ENCODE measurements at places on chromosomes 1 and 21.

DNA sequence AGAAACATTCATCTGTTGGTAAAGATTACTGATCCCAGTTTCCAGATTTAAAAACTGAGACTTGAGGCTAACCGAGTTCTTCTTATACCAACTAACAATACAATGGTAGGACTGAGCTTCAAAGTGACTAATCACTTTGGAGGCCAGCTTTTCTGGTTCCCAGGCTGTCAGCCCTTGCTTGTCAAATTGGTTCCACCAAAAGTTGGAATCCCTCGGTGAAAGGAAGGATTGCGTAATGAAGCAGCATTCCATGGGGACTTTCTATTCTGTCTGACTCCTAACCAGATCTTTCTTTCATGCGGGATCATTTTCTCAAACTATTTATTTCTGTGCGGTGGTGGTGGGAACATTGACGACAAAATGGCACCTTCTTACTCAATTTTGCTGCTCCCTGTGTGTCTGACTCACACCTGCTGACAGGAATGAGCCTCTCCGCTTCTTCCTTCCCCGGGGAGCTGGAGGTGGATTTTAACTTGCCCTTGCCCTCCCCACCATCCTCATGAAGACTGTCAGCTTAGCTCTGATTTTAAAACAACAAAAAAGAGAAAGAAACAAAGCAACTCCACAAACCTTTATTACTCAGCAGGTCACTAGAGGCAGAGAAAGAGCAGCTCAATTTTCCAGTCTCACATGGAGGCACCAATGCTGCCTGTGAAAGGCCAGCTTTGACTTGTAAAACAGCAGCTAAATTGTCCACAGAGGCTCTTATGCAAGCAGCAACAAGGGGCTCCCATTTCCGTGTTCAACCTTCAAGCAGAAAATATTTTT lies 32.9 kb upstream of the RASAL2 start:
- peak; percentile 76 for DNase-seq

GRCh38 chr21:34279285-34279684 lies 84.5 kb upstream of the KCNE2 start:
- DNase-seq, result no peak

- no peak for DNase-seq
Observed at GRCh38 chr1:47198214-47198613, 8.4 kb upstream of the PDZK1IP1 start.

DNA sequence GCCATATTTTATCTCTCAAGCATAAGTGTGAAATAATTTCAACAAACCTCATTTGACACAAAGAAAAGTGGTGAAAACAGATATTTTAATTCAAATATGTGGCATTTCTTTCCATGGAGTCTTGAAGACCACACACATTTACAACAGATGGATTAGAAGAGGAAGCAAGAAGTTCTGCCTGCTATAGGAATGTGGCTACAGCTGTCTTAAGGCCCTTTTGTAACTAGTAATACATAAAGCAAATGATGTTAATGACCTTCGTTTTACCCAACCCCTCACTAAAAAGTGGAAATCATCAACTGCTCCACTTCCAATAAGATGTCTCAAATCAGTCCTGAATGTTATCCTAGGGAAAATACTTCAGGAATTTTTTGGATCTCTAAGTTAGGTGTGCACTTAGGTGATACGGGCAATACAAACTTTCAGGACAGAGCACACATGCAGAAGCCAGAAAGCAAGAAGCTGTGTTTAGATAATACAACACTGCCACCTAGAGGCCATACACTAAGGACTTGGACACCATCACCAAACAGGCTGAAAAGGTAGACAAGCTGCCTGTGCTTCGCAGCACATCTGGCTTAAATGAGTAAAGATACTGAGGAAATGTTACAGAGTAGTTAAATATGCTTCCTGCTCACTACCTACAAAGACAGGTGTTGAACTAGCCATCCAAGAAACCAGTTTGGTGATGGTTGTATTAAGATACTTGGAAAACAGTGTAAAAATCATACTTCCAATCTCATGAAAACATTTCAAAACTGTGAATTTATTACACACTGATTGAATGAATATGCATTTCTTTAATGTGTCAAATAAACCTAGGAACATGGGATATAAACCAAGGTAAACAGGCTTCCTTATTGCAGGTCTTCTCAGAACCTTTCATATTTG lies 24.4 kb downstream of the RRAGC start:
- peak; percentile 84 for DNase-seq

DNA sequence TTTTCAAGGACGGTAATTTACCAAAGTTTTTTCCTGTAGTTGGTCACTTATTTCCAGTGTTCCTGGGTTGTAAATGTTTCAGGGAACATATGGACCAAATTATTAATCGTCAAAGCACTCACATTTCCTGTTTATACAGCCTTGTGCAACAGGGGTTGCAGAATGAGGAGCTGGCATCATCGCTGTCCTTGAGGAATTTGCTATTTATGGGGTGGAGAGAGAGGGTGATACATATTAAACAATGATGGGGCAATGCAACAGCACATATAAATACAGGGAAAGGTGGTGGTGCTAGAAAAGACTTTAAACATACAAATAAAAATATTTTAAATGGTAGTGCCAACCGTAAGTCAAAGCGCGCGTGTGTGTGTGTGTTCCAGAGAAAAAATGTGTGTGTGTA lies 369.8 kb downstream of the NPHP4 start:
- no peak for DNase-seq

GRCh38 chr21:45580181-45580575 lies 37.9 kb upstream of the SLC19A1 start:
- DNase-seq, result no peak

DNA sequence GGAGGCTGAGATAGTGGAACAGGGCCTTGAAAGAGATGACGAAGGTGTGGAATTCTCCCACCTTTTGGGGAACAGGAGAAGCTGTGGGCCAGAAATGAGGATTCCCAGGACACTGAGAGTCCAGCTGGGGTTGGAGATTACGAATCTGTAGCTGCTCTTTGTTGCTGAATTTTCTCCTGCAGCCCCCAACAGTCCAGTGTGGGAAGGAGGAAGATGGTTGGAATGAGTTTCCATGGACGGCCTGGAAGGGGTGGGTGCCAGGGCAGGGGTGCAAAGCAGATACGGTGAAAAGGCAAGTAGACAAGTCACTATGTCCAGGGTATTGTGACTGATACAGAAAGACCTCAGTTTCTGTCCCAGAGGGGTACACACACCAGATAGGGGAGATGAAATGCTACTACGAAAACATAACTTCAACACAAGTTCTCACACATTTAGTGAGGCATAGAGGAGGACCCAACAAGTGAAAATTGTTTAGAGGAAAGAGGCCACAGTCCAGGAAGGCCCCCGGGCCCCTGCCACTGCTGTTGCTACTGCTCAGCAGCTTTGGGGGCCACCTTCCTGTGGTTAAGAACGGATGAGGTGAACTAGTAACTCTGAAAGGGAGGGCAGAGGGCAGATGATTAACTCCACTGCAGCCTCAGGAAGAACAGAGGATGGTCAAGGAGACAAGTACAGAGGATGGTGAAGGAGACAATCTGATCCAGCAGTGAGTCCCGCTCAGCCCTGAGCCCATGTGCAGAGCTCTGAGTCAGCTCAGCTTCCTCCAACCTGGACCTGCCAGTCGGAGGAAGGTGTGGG lies 7.3 kb downstream of the CD244 start:
- DNase-seq, result no peak

DNA sequence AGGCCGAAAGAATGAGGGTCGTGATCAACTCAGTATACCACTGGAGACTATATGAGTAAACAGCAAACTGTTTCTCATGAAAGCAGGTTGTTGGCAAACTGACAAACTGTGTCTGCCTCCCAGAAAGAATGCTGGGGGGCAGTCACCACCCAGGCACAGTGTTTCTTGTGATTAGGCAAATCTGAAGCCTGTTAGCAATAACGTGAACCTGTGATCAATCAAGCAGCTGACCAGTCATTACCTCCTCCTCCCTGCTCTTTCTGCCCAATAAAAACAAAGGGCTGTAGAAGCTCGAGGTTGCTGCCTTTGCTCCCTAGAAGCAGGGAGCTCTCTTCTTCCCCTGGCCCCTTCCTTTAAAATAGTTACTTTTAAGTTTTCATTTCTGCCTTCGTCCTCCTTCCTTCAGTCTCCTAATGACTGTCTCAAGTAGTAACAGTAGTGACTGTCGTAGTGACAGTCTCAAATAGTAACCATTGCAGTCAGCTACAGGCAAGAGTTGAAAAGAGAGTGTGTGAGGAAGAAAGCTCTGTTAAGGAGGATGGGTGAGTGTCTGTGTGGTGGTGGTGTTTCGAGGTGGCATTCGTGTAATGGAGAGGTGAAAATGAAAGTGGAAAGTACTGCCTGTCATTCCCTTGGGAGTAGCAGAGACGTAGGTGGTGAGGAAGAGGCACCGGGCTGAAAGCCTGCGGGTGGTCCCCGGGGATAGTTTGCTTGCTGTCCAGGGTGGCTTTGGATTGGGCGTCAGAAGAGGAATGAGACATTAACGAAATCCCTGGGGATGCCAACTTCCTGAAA lies 14.5 kb downstream of the HHAT start:
- DNase-seq, result peak; percentile 43

DNA sequence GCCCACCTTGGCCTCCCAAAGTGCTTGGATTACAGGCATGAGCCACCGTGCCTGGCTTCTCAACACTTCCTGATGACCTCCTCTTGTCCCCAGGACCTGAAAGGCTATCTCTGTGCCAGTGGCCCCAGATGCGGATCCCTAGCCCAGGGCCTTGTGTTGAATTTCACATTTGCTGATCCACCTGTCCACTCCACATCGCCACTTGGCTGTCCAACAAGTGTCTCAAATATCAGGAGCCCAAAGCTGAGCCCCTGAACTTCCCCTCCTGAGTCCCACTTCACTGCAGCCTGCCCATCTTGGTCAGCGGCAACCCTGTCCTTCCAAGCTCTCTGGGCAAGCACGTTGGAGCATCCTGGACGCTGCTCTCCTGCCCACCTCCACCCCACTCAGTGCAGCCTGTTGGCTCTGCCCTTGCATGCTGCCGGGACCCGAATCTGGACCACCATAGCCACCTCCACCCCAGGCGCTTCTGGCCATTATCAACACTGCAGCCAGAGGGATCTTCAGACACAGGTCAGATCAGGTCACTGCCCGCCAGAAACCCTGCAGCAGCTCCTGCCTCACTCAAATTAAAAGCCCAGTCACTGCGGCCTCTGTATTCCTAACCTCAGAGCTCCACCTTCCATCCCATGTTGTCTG lies 352.5 kb upstream of the VAMP3 start:
- no peak for DNase-seq

GRCh38 chr1:229694053-229694693 lies 68.1 kb downstream of the URB2 start:
- DNase-seq, result peak; percentile 34

GRCh38 chr1:189597083-189597482 lies 880.6 kb downstream of the BRINP3 start:
- no peak for DNase-seq

GRCh38 chr1:119673171-119673940 lies 25.3 kb upstream of the ZNF697 start:
- DNase-seq, result peak; percentile 75

- peak; percentile 57 for DNase-seq
Observed at GRCh38 chr1:230243583-230244353, 176.7 kb downstream of the GALNT2 start.

DNA sequence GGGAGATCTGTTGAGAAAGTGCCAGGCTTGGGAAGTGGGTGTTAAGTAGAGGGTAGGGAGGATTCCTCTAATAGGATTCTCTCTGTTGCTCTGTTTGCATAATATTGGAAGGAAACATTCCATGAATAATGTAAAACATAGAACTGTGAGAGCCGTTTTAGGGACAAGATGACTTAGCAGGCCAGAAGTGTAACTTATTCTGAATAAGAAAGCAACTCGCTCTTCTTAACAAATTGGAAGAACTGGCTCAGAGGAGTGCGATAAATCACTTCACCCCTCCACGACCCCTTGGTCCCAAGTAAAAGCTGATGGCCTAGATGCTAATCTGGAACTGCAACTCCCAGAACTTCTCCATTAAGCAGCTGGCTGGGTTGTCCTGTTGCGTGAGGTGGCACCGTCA lies 19.1 kb downstream of the SIM2 start:
- DNase-seq, result no peak

DNA sequence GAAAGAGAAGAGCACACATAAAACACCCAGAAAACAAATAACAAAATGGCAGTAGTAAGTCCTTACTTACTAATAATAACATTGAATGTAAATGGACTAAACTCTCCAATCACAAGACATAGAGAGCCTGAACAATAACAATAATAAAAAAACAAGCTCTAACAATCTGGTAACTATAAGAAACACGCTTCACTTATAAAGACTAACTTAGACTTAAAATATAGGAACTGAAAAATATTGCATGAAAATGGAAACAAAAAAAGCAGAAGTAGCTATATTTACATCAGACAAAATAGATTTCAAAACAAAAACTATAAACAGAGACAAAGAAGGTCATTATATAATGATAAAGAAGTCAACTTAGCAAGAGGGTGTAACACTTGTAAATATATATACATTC lies 83.1 kb upstream of the LYPLAL1 start:
- no peak for DNase-seq

GRCh38 chr1:181326348-181326747 lies 157.0 kb upstream of the CACNA1E start:
- DNase-seq, result no peak

DNA sequence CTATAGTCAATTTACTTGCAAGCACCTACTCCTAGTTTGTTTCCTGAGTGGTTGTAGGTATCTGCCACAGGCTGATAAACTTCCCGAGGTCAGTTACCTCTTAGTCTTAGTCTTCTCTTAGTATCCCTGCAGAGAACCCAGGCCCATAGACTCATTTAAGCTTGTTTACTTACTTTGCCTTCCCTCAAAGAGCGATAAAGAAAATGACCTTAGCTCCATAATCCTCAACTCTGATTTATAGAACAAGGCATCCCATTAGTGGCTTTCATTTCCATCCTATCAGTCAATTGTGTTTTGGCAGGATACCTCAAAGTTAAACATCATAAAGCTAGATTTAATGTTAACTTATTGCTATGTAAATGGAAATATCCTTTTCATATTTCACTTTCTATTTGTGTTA lies 119.7 kb downstream of the UCHL5 start:
- DNase-seq, result no peak

DNA sequence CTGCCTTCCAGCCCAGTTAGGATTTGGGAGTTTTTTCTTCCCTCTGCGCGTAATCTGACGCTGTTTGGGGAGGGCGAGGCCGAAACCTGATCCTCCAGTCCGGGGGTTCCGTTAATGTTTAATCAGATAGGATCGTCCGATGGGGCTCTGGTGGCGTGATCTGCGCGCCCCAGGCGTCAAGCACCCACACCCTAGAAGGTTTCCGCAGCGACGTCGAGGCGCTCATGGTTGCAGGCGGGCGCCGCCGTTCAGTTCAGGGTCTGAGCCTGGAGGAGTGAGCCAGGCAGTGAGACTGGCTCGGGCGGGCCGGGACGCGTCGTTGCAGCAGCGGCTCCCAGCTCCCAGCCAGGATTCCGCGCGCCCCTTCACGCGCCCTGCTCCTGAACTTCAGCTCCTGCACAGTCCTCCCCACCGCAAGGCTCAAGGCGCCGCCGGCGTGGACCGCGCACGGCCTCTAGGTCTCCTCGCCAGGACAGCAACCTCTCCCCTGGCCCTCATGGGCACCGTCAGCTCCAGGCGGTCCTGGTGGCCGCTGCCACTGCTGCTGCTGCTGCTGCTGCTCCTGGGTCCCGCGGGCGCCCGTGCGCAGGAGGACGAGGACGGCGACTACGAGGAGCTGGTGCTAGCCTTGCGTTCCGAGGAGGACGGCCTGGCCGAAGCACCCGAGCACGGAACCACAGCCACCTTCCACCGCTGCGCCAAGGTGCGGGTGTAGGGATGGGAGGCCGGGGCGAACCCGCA lies at the start of gene PCSK9:
TSS of gene PCSK9 (plus strand) at position 207 of the 741 bp plus-strand sequence. CDS start at position 497, 290 bp downstream.
- DNase-seq, result no peak

All from ELR (cell line).